Activated CD8-positive, alpha-beta memory T cell treated with anti-CD3 and anti-CD28 coated beads for 4 hours (primary cell): ENCODE measurements at places on chromosomes 3 and 15.

DNA sequence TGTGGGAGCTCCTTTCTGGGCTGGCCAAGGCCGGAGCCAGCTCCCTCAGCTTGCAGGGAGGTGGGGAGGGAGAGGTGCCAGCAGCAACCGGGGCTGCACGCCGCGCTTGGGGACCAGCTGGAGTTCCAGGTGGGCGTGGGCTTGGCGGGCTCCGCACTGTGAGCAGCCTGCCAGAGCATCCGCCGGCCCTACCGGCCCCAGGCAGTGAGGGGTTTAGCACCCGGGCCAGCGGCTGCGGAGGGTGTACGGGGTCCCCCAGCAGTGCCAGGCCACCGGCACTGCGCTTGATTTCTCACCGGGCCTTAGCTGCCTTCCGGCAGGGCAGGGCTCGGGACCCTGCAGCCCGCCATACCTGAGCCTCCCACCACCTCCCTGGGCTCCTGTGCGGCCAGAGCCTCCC, 651.0 kb upstream of the ARPP21 start:
- DNase-seq, result no peak

DNA sequence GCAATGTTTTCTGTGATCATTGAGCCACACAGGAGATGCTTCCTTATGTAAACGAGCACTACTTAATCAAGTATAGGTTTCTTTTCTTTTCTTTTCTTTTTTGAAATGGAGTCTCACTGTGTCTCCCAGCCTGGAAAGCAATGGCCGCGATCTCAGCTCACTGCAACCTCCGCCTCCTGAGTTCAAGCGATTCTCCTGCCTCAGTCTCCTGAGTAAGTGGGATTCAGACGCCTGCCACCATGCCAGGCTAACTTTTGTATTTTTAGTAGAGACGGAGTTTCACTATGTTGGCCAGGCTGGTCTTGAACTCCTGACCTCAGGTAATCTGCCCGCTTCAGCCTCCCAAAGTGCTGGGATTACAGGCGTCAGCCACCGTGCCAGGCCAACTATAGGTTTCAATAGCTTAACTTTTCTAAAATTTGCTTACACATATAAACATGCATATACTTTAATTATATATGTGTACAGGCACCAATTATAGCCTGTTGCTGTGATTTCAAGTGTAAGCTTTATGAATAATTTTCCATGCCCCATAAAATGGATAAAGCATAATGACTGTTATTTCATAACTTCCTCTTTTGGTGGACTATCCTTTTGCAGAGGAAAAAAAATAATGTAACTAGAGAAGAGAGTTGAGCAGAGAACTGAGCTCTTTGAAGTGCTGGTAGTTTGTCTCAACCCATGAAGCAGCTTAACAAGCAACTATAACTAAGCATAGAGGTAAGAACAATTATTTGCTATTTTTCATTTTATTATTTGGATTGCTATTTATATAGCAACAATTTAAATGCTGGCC, 24.8 kb upstream of the MBNL1 start:
- DNase-seq, result no peak

DNA sequence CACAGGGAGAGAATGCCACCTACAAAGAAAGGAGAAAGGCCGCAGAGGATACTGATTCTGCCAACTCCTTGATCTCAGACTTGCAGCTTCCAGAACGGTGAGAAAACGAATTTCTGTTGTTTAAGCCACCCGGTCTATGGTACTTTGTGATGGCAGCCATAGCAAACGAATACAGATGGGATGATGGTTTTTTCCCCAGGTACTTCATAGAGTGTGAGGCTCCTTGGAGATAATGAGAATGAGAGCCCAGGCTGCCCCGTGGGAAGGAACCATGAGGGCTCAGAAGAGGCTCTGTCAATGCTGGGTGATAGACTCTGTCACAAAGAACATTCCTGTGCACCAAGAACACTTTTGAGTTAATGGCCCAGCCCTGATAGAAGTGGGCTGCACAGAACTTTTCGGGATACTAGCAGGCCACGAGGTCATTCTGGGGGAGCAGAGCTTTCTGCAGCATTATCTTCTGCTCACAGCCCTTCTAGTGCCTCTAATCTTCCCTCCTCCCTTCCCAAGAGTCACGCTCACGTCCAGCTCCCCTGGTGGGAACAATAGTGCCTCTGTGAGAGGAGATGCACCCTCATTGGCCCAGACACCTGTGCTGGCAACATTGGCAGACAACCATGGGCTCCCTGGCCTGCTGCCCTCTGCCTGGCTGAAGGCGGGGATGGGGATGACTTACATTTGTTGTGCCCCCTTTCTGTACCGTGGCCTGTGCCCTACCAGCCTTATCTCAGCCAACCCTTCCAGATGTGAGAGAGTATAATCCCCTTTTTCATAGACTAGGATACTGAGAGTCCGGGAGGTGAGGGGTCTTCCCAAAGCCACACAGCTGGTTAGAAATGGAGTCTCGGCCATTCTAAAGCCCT, 5.2 kb upstream of the RLBP1 start:
- DNase-seq, result no peak

GRCh38 chr15:29835301-29835700, 13.0 kb upstream of the TJP1 start:
- no peak for DNase-seq

- no peak for DNase-seq
These were observed 38.1 kb downstream of the UBE2E2 start for GRCh38 chr3:23241256-23241655.

GRCh38 chr3:171741377-171741776, 68.9 kb downstream of the PLD1 start:
- DNase-seq, result no peak

- no peak for DNase-seq
These were observed 33.1 kb downstream of the DZIP1L start for GRCh38 chr3:138082085-138082991.

GRCh38 chr3:177144922-177145321, 52.4 kb downstream of the TBL1XR1 start:
- no peak for DNase-seq
